ENCODE measurements at places on chromosomes 6 and 20. TPM values are rescaled to one million over a fixed set of nuclear protein-coding genes. Genes with fewer than 3 reads are reported as not detected.

KIF25 gene
- total RNA-seq: under 0.01 TPM

DNA sequence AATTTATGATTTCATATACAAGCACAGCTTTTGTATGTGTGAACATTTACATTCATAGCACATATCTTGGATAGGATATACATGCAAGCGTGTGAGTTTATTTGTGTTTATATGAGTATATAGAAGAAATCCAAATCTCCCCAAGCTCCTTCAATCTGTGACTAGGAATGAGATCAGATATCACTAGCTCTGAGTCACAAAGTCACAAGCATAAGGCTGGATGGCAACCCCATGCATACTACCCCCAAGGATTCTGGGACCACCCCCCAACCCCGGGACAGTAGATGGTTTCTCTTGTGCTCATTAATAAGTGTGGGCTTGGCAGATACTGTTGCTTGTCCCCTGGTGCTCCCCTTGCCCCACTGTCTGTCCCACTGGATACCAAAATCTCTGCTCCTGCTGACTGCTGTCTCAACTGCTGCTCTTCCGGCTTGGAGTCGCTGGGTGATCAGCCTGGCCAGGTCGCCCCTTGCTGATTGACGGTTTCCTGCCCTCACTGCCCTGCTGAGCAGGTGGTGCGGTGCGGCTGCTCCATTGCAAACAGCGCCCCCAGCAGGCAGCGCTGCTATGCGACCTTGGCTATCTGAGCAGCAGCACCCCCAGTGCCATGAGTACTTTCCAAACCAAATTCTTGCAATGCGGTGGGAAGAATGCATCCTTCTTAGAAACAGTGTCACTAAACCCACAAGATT lies 279.4 kb downstream of the CD83 start:
- DNase-seq: no peak

GRCh38 chr20:44552950-44553908 lies 29.1 kb upstream of the PKIG start:
- peak; percentile 95 for DNase-seq

GRCh38 chr6:96235927-96236326 lies 220.2 kb downstream of the FUT9 start:
- DNase-seq: no peak

DNA sequence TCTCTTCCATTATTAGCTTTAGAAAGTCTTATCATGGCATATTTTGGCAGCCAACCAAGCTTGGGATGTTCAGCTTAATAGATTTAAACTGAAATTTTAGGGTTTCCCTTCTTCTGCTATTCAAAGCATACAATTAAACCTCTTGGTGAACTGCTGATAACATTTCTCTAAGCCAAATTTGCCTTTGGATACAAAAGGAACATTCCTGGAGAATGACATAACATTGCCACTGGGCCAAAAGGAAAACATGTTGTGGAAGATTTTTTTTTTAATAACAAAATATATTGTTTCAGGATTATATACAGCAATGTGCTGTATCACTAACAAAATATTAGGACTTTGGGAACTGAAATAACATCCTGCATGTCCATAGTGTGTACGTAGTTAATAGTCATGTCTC lies 215.1 kb upstream of the TBX18 start:
- DNase-seq: no peak

DNA sequence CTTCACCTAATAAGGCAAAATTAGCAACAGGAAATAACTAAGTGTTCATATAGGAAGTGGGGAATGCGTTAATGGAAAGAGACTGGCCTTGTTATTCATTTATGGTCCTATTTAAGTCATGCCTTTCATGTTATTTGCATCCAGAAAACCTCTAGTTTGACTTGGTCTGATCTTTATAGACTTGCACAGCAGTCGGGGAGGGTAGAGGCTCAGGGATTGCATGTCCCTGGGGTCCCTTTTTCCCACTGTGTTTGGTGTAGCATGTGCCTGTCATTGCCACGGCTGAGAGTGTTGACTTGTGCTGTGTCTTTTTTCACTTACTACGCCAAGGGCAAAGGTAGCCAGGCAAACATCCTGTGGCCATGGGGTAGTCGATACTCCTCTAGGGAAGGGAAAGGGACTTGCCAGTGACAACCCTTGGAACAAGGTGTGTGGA lies 105.4 kb upstream of the RIN2 start:
- no peak for DNase-seq

DNA sequence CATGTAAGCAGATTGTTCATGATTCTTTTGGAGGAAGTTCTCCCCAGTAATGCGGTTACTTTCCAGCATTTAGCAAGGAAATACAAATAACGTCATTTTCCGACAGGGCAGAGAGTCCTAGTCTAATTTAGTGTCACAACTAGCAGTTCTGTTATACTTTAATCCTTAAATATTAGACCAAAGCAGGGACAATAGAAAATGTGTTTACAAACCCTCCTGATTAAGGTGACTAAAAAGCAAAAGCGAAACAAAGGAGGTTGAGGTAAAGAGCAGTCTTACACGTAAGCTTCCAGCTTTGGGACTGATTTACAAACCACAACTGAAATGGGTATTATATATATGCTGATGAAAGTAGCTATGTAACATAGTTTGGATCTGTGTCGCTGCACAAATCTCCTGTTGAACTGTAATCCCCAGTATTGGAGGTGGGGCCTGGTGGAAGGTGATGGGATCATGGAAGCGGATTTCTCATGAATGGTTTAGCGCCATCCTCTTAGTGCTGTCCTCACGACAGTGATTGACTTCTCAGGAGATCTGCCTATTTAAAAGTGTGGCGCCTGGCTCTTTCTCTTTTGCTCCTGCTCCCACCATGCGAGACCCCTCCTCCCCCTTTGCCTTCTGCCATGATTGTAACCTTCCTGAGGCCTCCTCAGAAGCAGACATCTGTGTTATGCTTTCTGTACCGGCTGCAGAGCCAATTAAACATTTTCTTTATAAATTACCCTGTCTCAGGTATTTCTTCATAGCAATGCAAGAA lies 81.9 kb downstream of the PLCB1 start:
- DNase-seq: no peak

- DNase-seq: peak; percentile 84
These were observed at the start of gene PHACTR2 for GRCh38 chr6:143677891-143678791. TSS of gene PHACTR2 (plus strand) at chr6:143677965. CDS start at chr6:143678164, 199 bp downstream.

Data from fibroblast of villous mesenchyme (primary cell).